ENCODE measurements at places on chromosomes 7 and 10.

GRCh38 chr10:31920538-31920937 is 8.1 kb downstream of the ARHGAP12 start:
- DNase-seq, result no peak

- DNase-seq, result no peak
These were observed 160.5 kb downstream of the GFRA1 start for GRCh38 chr10:116112232-116113231.

DNA sequence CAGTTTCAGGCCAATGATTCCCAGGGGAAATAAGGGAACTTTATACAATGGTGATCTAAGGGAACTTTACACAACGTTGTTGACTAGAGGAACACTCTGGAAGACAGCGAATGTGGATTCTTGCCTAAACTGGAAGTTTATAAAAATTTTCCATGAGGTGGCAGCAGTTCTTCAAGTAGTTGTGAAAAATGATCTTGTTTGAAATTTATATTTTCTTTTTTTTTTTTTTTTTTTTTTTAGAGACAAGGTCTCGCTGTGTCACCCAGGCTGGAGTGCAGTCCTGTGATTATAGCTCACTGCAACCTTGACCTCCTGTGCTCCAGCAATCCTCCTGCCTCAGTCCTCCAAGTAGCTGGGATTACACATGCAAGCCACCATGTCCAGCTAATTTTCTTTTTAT is 32.1 kb upstream of the GTF2I start:
- peak; percentile 25 for DNase-seq

GRCh38 chr7:107167483-107168232 is 1.1 kb upstream of the HBP1 start:
- peak; percentile 68 for DNase-seq

GRCh38 chr7:47944536-47945260 is 3.6 kb downstream of the PKD1L1 start:
- no peak for DNase-seq

- no peak for DNase-seq
These were observed 15.1 kb upstream of the VIPR2 start for GRCh38 chr7:159159731-159160130.

DNA sequence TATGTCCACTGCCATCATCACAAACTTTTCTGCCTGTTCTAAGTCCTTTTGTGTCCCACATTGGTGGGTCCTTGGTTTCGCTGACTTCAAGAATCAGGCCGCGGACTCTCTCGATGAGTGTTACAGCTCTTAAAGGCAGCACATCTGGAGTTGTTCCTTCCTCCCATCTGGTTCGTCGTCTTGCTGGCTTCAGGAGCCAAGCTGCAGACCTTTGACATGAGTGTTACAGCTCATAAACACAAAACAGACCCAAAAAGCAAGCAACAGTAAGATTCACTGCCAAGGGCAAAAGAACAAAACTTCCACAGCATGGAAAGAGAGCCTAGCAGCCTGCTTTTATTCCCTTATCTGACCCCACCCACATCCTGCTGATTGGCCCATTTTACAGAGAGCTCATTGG is 30.2 kb downstream of the ASNS start:
- no peak for DNase-seq

GRCh38 chr7:50377356-50377755 is 72.8 kb downstream of the FIGNL1 start:
- no peak for DNase-seq

- no peak for DNase-seq
These were observed 46.8 kb downstream of the NRAP start for GRCh38 chr10:113617086-113617485.

DNA sequence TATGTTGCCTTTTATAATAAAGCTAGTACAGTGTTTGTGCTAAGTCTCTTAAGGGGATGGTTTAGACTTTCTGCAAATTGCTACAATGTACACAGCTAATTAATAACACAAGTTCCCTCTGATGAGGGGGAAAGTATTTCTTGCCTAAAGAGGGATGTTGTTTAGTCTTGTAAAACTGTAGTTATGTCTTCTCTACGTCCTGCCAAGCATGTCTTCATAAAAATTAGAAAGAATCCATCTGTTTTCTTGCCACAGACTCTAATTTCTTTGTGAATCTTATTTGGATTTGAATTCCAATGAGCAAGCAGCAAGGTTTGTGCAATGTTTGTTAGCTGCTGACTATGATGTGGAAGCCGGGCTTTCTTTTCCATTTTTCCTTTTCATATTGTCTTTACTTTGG is 28.2 kb downstream of the ADARB2 start:
- no peak for DNase-seq

DNA sequence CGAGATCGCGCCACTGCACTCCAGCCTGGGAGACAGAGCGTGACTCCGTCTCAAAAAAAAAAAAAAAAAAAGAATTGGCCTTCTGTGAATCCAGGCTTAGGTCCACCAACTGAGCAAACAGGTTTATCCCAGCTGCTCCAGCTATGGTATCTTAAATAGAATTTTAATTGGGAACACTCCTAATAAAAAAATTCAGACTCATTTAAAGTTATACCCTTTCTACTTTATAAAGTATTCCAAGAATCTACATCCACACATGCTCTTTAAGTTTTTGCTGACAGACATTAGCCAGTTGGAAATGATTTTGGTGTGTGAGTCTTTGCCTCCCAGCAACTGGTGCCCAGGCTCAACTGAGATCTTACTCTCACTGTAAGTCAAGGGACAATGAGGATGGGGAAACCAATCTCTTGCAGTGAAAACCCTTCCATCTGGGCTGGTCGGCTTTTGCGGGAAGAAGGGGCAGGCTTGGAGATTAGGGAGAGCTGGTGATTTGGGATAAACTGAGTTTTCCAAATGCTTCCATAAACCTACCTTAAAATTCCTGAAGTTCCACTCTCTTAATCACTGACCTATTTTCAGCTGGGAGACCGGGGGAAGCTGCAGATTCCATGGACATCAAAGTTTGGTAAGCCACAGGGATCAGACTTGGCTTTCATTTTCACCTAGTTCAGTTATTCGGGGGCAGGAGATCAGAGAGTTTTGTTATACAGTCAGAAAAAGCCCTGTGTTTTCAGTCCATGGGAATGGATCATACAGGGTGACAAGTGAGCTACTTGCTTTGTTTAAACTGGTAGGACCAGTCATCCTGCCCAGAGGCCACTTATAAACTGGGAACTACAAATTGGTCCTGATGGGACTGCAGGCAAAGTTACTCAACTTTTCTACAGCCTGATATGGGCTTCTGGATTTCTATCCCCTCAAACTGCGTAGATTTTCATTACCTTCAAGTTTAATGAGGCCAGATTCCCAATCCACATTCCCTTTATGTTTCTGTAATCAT is 89.3 kb upstream of the ZNF746 start:
- no peak for DNase-seq

DNA sequence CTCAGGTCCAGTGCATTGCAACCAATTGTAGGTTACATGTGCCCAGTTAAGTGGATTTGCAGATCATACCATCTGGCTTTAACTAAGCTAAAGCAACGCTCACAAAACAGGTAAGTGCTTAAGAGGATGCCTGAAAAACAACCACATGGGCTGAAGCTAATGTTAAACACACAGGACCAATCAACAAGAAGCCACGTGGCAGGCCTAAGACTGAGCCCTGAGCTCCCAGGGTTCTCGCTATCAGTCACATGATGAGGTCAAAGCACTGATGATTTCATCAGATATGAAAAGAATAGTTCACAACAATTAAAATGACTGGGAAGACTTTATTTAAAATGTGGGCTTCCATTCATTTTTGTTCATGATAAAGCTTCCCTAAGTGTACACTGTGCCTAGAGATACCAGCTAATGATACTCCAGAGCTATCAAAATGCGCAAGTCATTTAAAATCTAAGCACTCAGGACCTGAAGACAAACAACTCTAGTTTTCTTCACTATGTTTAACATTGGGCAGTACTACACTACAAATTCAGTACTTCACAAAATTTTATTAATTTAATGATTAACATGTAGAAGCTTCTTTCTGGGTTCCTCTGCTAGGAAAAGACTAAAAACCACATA is 90.6 kb downstream of the PIP4K2A start:
- no peak for DNase-seq

- DNase-seq, result no peak
These were observed 982.3 kb downstream of the GATA3 start for GRCh38 chr10:9036711-9037204.

GRCh38 chr10:22681783-22682183 is 32.6 kb downstream of the PIP4K2A start:
- no peak for DNase-seq

GRCh38 chr7:157279741-157280215 is 57.0 kb upstream of the DNAJB6 start:
- no peak for DNase-seq

DNA sequence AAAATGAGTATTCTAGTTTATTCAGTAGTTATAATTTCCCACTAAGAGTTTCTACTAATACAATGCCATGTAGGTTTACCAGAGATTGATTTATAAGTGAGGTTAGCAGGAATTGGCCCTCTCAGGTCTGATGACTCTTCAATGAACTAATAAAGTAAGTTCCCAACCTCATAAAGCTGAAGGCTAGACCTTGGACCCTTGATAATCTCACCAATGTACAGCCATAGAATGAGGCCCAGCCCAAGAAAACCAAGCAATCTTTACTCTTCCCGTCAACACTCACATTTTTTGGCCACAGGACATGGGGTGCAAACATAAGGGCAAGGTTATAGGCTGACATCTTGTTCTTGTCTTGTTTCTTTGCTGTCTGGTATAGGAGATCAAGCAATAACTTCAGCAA is 33.3 kb downstream of the ARHGAP19 start:
- DNase-seq, result no peak

DNA sequence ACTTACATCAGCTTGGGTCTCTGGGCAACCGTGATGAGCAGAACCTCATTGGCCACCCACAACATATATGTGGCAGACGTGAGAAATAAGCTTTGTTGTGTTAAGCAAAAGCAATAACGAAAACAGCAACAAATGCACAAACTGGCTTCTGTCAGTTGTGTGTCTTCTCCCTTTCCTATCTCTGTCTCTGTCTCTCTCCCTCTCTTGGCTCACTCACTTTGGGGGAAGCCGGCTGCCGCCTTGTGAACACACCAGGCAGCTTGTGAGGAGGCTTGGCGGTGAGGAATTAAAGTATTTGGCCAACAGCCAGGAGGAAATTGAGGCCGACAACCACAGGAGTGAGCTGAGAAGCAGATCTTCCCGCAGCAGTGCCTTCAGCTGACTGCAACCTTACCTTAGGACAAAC is 21.9 kb upstream of the CDCA7L start:
- DNase-seq, result peak; percentile 8

DNA sequence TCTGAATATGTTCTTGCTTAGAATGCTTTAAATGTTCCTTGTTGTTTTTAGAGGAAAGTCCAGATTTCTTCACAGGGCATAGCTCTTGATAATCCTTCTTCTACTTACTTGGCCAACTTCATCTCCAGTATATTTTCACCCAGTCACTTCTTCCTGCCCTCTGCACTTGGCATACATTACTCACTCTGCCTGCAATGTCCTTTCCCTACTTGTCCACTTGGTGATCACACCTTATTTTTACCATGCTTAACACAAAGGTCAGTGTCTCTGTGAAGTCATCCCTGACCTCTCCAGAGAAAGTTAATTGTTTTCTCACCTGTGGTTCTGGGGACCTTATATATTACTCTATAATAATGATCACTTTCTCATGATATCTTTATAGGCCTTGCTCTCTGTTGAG is 23.3 kb downstream of the SFRP4 start:
- DNase-seq, result no peak

GRCh38 chr7:27784399-27785053 is 44.6 kb downstream of the TAX1BP1 start:
- DNase-seq, result peak; percentile 2

DNA sequence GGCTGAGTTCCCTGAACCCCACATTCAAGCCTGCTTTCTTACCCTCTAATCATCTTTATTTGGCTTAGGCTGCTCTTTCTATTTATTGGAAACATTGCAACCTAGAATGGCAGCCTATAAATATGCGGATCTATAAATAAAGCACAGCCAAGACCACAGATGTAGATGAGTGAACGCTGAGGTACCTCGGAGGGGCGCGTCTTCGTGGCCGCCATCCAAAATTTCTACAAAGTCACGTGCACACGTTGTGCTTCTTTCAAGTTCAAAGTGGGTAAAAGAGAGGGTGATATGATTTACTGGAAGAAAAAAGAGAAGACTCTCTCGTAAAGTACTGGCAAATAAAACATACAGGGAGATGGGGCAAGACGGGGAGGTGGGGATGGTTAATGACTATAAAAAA is 132.6 kb upstream of the RSU1 start:
- DNase-seq, result no peak

DNA sequence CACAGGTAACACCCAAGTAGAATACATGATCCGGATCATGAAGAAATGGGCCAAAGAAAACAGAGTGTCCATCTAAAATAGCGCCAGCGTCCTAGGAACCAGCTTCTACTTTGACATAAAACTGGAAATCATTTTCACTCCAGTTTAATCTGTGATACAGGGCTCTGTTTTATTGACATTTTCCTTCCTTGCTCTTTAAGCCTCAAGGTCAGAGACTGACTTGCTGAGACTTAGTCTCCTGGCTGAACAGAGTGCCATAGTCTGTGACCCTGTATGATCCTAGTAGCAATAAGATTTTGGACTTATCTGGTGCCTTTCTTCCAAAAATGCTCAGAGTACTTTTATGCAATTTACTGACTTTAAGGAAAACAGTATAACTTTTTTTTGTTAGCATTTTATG is 41.7 kb upstream of the UBN2 start:
- no peak for DNase-seq

DNA sequence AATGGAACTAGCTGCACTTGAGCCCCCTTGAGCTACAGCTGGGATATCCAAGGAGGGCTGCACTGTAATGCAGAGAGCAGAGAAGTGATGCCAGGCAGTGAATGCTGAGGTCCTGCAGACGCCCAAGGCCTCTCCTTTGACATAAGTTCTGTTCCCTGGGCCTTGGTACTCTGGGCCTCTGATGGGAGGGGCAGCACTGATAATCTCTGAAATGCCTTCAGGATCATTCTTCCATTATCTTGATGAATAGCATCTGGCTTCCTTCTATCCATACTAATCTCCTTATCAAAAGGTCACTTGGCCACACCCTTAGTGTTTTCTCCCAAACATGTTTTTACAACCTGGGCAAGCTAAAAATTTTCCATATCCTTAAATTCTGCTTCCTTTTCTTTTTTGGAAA is 6.9 kb downstream of the GRB10 start:
- DNase-seq, result no peak

- DNase-seq, result no peak
These were observed 46.0 kb downstream of the ABCC2 start for GRCh38 chr10:99828464-99828863.

DNA sequence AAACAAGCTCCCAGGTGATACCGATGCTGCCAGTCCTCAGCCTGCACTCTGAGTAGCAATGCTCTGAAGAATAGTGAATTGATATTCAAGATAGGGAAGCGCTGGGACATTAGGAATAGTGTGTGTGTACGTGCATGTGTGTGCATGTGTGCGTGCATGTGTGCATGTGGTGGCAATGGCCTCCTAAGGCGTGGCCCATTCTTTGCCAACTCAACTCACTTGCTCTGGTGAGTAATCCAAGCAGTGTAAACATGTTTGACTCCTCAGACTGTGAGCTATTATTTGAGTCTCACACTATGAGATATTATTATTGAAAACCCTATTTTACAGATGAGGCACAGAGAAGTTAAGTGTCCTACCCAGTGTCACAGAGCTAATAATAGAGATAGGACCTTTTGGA is 186.6 kb downstream of the RAB11FIP2 start:
- DNase-seq, result no peak

- no peak for DNase-seq
These were observed 10.0 kb upstream of the SFRP5 start for GRCh38 chr10:97781618-97782331.
